Lung (tissue), 17 donors: ENCODE measurements at places on chromosomes 2 and 18. TPM values are rescaled to one million over a fixed set of nuclear protein-coding genes. Genes with fewer than 3 reads are reported as not detected.

Gene KCNJ3
- 0.06 TPM for total RNA-seq

DNA sequence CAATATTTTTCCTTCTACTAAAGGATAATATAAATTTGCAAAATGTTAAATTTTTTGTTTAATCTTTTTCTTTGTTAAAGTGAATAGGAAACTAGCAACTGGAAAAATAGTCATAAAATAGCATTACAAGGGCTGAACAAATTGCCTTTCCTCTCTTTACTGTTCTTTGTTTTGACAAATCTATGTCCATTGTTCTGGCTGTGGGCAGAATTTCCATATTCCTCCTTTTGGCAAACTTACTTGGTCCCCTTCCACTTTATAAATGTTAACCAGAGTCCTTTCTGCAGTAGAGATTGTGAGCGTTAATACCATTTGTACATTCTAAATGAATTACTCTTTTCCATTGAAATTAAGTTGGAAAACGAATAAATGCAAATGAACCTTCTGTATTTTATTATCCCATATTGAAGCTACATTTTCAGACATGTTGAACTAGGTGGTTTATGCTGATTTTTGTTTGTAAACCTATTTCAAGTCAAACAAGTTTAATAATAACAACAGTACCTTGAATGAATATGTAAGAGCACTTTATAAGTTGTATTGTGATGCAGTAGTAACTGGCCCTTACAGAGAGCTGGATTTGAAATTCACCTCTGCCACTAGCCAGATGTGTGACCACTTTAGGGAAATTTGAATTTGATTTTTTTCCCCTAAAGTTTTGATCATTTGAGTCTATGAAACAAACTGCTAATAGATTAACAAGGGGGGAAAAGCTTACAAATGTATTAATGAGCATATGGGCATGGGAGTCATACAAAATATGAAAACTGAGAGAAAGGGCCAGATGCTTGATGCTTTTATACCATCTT, 3.3 kb downstream of the RNF125 start:
- H3K27ac ChIP-seq: no peak overlapping the region
- H3K4me1 ChIP-seq: peaks cover 2% of the 10 kb centered on the region
- no peak overlapping the region for H3K4me3 ChIP-seq
- no peaks in the 10 kb centered on the region for H3K36me3 ChIP-seq

GRCh38 chr2:15763822-15764682, 172.4 kb downstream of the DDX1 start:
- H3K4me3 ChIP-seq: no peak overlapping the region
- H3K27me3 ChIP-seq: no peaks in the 10 kb centered on the region
- no peaks in the 10 kb centered on the region for H3K36me3 ChIP-seq
- no peak for DNase-seq
- no peak overlapping the region for H3K27ac ChIP-seq

DNA sequence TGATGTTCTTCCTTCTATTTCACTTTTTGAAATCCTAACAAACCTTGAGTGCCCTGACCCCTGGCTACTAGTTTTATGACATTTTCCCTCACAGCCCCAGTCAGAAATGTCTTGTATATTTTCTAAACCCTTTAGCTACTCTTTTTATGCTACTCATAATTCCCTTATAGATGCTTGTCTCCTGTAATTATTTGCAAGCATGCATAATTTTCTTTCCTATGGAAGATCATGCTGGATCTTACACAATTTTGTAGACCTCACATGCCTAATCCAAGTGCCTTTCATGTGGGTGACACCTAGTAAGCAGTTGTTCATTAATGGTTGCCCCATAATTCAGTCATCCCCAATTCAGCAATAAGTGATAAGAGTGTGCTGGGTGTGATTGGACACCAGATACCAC, 6.9 kb downstream of the GPD2 start:
- no peak overlapping the region for H3K4me3 ChIP-seq
- peaks cover 2% of the 10 kb centered on the region for H3K4me1 ChIP-seq

DNA sequence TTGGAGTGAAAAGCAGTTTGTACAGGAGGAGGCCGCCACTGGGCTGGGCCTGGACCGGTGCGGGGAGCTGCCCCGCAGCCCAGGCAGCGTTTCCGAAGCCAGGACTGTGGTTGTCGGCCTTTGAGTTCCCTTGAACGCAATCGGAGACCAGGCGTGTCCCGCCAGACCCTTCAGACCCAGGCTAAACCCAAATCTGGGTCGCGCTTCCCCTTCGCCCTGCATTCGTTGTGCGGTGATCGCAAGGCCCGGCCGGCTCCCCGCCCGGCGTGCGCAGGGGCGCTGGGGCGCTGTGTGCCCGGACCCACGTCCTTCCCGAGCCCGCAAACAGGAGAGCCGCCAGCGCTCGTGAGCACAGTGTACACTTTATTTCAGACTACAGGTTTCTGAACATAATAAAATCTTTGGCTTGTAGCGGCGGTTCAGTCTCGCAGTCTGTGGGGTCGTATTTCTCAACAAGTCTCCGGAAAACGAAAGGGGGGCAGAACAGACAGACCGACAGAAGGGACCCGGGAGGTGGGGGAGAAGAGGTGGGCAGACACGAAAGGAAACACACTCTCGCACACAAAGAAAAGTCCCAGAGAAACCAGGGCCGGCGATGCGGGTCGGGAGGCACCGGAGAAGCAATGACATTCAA, 5.5 kb downstream of the EN1 start:
- H3K4me1 ChIP-seq: peaks cover 19% of the 10 kb centered on the region
- no peak overlapping the region for H3K4me3 ChIP-seq
- H3K36me3 ChIP-seq: no peaks in the 10 kb centered on the region
- DNase-seq: no peak
- H3K27me3 ChIP-seq: peaks cover 20% of the 10 kb centered on the region
- no peak overlapping the region for H3K27ac ChIP-seq

DNA sequence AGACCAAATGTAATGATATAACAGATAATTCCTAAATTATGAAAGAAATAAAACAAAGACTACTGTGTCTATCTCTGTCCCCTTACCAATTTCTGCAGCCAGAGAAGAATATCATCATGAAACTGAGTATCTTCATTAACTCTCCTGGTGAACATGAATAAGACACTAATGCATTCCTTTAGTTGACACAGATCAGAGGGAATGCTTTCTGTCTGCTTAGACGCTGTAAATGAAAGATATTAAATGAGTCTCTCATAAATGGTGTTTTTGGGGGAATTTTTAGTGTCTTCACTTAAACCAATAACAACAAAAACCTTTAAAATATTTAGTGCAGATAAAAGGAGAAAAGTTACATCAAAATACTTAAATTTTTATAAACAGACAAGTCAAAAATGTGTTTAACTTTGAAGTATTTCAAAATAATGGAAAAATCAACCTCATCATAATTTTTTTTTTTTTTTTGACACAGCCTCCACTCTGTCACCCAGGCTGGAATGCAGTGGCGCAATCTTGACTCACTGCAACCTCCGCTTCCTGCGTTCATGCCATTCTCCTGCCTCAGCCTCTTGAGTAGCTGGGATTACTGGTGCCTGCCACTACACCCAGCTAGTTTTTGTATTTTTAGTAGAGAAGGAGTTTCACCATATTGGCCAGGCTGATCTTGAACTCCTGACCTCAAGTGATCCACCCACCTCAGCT, 16.0 kb downstream of the EPG5 start:
- no peak for DNase-seq
- H3K36me3 ChIP-seq: peaks cover 28% of the 10 kb centered on the region

GRCh38 chr18:35971661-35972196, 750 bp upstream of the RMP24 start:
- H3K4me3 ChIP-seq: peak overlapping the region; percentile 73
- H3K36me3 ChIP-seq: peaks cover 4% of the 10 kb centered on the region
- no peaks in the 10 kb centered on the region for H3K27me3 ChIP-seq

Gene L3MBTL4
- 16.8 TPM for total RNA-seq

DNA sequence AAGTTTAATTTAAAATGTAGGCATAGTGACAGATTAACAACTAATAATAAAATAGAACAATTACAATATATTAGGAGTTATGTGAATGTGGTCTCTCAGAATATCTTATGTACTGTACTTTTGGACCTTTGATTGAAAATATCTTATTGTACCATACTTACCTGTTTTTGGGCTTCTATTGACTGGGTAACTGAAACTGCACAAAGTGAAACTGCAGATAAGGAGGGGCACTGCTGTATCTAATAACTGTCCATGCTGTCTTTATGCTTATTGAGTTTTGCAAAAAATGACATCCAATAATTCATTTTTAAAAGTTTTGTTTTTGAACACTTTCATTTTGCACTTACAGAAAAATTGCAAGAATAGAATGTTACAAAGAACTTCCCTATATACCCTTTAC, 19.9 kb downstream of the BIRC6 start:
- H3K4me1 ChIP-seq: peaks cover 3% of the 10 kb centered on the region
- no peak for DNase-seq
- H3K4me3 ChIP-seq: no peak overlapping the region
- H3K27me3 ChIP-seq: no peaks in the 10 kb centered on the region
- H3K36me3 ChIP-seq: peaks cover 2% of the 10 kb centered on the region
- H3K27ac ChIP-seq: no peak overlapping the region

Gene TXNDC9
- 25.0 TPM for total RNA-seq

- no peaks in the 10 kb centered on the region for H3K4me1 ChIP-seq
- DNase-seq: no peak
- no peaks in the 10 kb centered on the region for H3K27me3 ChIP-seq
- H3K27ac ChIP-seq: no peak overlapping the region
- H3K36me3 ChIP-seq: no peaks in the 10 kb centered on the region
- no peak overlapping the region for H3K4me3 ChIP-seq
These were observed 118.6 kb downstream of the MCFD2 start for GRCh38 chr2:46796843-46797625.

DNA sequence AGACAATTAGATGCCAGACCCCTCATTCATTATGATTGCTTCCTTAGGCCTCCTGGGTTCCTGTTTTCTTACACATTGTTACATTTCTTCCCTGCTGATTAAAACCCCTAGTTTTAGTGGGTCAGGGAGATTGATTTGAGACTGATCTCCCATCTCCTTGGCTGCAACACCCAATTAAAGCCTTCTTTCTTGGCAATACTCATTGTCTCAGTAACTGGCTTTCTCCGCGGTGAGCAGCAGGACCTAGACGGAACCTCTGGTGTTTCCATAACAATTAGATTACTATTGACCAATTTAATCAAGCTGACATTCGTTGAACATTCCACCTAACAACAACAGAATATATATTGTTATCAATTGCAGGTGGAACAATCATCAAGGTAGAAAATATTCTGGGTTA, 1676.4 kb upstream of the SLC39A10 start:
- H3K4me3 ChIP-seq: no peak overlapping the region
- no peak for DNase-seq

Gene OR6B2
- not detected for total RNA-seq

- H3K27ac ChIP-seq: no peak overlapping the region
- H3K36me3 ChIP-seq: no peaks in the 10 kb centered on the region
- H3K4me1 ChIP-seq: peaks cover 15% of the 10 kb centered on the region
These were observed 30.5 kb upstream of the SNED1 start for GRCh38 chr2:240967681-240968621.

DNA sequence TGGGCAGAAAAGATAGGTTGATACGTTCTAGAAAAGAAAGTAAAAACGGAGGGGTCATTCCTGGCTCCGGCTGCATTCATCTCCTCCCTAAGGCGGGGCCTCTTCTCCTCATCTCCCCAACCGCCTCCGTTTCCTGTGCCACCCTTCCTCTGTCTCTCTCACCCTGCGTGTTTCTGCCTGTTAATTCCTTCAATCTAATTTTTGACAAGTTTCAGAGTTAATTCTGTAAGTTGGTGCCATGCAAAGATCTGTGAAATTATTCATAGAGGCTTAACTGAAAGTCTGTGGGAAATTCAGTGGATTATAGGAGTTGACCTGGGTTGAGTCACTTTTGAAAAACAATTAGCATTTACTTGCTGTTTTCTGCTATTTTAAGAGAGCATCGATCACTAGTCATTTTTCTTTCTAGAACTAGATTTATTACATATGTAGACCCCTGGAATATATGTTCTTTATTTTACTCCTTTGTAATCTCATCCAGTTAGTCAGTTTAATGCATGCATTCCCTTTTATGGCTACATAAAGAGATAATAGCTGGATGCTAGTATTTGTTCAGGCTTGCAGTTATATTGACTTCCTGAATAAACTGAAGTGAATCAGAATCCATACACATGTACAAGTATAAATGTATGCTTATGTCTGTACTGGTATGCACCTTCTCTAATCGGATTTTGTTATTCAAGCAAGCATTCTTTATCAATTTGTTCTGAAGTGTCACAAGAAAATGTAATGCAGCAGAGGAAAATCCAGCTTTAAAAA, 91.1 kb downstream of the EML6 start:
- no peak for DNase-seq
- H3K36me3 ChIP-seq: no peaks in the 10 kb centered on the region
- no peaks in the 10 kb centered on the region for H3K4me1 ChIP-seq
- no peak overlapping the region for H3K4me3 ChIP-seq
- no peak overlapping the region for H3K27ac ChIP-seq

Gene SGPP2
- 39.5 TPM for total RNA-seq

DNA sequence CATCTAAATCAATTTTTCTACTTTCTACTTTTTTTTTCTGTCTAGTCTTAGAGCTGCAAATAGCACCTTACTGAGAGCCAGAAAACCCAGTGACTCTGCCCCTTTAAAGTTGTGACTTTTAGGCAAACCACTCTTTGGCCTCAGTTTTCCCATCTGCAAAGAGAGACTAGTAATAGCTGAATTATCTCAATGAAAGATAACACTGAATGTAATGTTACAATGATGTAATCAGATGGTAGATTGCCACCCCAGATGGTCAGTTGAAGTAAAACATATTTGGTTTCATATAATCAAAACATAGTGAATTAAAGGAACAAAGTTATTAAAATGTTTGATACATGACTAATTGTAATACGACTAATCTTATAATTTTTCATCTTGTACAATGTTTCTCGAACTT, 5.0 kb upstream of the APCDD1 start:
- no peak overlapping the region for H3K27ac ChIP-seq
- no peaks in the 10 kb centered on the region for H3K36me3 ChIP-seq
- no peaks in the 10 kb centered on the region for H3K27me3 ChIP-seq
- no peak for DNase-seq
- H3K4me1 ChIP-seq: peaks cover 9% of the 10 kb centered on the region

GRCh38 chr2:109346601-109347228, 217.7 kb downstream of the SH3RF3 start:
- no peak overlapping the region for H3K27ac ChIP-seq
- H3K36me3 ChIP-seq: no peaks in the 10 kb centered on the region
- DNase-seq: no peak
- no peaks in the 10 kb centered on the region for H3K27me3 ChIP-seq

- DNase-seq: no peak
- H3K27me3 ChIP-seq: no peaks in the 10 kb centered on the region
- no peak overlapping the region for H3K4me3 ChIP-seq
These were observed 35.2 kb downstream of the ST3GAL5 start for GRCh38 chr2:85853499-85854165.

Gene REG3A
- total RNA-seq: not detected

DNA sequence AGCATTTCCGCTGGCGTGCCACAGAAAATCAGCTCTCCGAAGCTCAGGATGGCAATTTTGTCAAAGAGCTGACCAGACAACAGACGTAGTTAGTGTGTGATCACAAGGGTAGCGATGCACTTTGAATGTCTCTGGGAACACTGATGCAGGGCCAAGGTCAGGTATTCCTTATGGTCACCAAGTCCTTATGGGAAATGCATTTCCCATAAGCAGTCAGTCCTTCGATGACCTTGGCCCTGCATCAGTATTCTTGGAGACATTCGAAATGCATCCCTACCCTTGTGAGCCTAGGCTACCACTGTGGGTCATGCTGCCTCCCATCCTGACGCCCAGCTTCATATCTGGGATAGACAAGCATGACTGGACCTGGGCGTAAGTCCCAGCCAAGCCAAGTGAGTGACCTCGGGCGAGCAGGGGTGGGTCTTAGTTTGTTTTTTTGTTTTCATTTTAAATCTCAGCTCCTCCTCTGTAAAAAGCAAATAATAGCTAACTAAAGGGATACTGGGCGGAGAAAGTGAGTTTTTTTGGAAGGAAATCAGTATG, 13.6 kb downstream of the ABCG5 start:
- H3K4me3 ChIP-seq: no peak overlapping the region
- H3K4me1 ChIP-seq: no peaks in the 10 kb centered on the region
- H3K36me3 ChIP-seq: no peaks in the 10 kb centered on the region
